ENCODE measurements at places on chromosomes 12 and 14.

GRCh38 chr12:50110127-50110761, 1.8 kb upstream of the COX14 start:
- DNase-seq: no peak

- no peak for DNase-seq
Observed at GRCh38 chr12:88870000-88870737, 289.9 kb upstream of the KITLG start.

GRCh38 chr12:120230326-120230973, 29.5 kb upstream of the RPLP0 start:
- no peak for DNase-seq

- DNase-seq: no peak
Observed at GRCh38 chr12:51160814-51161459, 12.0 kb downstream of the TFCP2 start.

DNA sequence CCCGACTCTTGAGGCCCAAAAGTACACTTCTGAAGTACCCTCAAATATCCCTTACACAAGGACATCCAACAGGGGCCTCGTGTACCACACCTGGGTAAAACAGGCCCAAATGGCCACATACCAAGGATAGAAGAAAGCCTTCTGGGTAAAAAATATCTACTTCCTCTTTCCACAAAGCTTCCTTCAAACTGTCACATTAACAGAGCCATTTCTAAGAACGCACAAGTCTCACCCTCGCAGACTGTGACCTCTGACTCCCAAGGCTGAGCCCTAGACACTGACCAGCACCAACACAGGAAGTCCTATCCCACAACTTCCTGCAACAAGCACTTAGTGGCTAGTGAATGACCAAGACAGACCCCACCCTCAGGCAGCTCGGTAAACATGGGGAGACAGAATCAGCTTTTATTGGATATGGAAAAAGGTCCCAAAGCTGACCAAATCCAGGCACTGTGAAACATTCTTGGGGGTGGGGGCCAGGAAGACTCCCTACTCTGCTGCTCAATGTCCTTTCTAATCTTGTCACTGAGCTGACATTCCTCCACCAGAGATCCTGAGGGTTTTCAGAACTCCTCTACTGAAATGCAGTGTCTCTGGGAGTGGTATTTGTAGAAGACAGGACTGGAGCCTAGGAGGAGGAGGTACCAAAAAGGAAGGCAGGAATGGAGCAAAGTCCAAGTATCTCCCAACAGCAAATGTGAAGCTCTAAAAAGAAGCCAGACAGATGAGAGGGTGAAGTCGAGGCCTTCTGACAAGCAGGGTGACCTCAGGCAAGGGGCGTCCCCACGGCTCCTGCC, 15.9 kb downstream of the KCTD10 start:
- DNase-seq: peak; percentile 52

DNA sequence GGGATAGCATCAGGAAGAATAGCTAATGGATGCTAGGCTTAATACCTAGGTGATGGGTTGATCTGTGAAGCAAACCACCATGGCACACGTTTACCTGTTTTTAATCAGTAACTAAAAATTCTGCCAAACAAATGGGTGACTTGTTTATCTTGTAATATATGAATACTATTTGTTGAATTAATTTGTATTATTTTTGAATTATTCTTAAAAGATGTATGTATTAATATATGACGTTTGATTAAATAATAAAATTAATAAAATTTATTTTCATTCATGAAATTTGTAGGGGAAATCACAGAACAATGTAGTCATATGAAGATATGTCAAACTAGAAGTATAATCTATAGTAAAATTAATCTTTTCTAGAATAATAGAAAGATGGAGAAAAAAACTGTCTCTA, 32.3 kb upstream of the OR10A7 start:
- DNase-seq: no peak

DNA sequence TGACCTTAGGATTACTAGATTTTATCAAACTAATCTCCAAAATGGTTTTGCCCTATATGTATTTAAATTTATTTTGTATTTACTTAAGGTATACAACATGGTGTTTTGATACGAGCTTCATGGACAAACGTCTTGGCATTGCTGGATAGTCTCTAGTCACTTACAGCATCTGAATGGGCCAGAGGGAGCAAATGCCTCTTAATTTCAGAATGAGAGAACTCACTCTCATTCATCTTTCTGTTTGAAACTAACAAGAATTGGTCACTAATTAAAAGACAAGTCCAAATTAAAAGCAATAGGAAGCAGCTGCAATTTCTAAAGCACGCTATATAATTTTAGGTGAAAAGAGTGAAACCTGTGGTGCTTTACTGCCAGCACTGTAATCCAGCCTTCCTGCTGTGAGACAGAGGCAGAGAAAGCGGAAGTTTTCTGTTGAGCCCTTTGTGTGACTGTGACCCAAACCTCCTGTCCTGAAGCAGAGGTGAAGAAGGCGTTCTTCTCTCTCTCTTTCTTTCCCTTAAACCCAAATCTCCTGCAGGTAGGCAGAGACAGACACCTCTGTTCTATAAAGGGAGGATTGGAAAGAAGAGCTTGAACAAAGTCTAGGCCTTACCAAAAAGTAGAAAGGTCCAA, 184.6 kb upstream of the NAV3 start:
- no peak for DNase-seq

DNA sequence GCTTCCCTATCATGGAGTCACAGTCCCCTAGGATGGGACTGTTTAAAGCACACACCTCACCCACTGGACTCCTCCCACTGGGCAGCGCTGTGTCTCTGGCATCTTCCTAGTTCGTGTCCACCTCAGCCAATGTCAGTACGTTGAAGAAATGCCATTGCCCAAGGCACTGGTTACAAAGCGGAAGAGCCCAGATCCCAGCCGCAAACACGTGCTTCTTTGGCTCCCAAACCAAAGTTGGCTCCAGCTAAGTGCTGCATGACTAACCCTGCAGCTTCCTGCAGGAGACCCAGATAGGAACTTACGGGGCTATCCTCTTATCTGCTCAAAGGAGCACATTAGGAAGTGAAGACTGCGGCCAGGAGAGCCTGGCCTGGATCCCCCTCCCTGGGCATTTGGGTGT, 9.3 kb downstream of the SYNE3 start:
- no peak for DNase-seq

DNA sequence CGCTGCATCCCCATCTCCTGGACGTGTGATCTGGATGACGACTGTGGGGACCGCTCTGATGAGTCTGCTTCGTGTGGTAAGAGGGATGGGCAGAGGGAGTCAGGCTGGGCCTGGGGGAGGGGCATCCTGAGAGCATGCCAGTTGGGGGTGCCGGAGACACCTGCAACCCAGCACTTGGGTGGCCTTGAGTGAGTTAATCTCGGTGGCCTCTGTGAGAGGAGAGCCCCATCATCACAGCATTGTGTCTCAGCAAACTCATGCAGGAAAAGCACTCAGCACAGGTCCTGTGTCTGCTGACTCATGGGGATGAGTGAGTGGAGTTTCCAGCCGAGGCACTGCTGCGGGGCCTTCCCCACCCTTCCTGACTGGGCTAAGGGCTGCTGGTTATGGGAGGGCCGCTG, 19.6 kb upstream of the LRP1-AS start:
- no peak for DNase-seq
